Muscle of leg (tissue), 16 donors: ENCODE measurements at places on chromosomes 11 and 22. TPM values are rescaled to one million over a fixed set of nuclear protein-coding genes. Genes with fewer than 3 reads are reported as not detected.

DNA sequence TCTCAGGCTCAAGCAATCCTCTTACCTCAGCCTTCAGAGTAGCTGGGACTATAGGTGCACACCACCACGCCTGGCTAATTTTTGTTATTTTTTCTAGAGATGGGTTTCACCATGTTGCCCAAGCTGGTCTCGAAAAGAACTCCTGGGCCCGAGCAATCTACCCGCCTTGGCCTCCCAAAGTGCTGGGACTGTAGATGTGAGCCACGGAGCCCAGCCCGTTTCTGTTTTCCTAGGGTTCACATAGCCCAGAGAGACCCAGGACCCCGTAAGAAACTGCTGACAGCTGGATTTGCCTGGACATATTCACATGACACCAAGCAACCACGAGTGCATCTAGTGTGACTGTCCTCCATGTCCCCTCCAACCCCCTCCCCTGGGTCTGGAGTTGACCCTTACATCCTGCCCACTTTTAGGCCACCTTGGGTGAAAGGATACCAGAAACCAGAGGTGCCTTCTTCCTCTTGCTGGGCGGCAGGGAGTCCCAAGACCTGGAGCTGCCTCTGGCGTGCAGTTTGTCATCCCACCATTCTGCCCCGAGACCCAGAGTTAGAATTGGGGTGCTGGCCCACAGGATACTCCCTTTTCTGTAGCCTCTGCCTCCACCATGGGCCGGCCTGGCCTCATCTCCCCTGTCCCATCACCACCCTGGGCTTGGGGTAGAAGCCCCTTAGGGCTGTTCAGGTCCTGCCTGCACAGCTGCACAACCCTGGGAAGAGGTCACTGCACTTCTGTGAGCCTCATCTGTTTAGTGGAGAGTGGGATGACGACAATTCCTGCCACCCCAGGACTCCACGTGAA lies 3.7 kb upstream of the RIN1 start:
- no peak for DNase-seq

DNA sequence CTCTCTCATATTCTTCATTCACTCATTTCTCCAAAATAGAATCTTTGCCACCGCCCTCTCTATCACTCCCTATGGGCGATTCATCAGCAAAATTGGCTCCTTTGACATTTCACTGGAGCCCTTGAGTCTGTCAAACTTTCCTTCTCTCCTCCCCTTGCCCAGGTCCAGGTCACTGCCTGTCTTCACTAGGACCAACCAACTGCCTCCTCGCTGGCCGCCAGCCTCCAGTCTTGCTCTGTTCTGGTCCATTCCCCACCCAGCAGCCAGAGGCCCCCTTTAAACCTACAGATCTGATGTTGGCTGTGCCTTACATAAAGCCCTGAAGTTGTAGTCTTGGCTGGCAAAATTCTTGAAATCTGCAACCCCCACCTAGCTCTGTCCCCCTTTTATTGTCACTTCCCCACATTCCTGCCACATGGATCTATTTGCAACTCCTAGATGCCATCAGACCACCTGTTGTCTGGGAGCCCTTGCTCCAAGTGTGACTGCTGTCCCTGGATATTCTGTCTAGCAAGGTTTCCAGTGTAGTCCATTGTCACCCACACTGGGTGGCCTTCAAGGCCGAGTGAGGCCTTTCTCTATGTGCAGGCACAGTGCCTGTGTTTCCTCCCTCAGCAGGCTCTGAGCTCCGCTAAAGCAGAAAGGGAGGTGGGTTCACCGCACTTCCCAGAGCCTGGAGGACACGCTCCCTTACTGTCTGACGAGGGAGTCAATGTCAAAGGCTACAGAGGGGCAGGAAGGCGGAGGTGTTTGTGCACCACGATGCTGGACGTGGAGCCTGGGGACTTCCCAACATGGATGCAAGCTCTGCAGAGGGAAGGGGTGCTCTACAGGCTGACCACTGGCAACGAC lies 25.5 kb downstream of the MYEOV start:
- no peak for DNase-seq

DNA sequence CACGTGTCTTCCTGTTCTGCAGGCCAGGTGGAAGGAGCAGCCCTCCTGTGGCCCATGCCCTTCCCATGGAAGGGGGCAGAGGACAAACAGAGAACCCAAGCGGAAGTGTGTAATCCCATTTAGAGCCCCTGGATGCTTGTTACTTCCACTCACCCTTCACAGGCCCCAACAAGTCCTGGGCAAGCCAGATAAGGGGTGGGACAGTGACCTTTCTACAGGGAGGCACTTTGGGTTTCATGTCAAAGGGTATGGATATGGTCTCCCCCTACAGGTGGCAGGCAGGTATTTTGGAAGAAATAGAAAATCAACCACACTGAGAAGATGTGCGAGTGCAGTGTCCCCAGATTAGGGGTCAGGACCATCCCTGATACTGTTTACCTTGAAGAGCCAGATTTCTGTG lies 11.4 kb downstream of the MPEG1 start:
- DNase-seq: no peak

GRCh38 chr11:100851147-100851546 lies 164.1 kb downstream of the ARHGAP42 start:
- DNase-seq: no peak

DNA sequence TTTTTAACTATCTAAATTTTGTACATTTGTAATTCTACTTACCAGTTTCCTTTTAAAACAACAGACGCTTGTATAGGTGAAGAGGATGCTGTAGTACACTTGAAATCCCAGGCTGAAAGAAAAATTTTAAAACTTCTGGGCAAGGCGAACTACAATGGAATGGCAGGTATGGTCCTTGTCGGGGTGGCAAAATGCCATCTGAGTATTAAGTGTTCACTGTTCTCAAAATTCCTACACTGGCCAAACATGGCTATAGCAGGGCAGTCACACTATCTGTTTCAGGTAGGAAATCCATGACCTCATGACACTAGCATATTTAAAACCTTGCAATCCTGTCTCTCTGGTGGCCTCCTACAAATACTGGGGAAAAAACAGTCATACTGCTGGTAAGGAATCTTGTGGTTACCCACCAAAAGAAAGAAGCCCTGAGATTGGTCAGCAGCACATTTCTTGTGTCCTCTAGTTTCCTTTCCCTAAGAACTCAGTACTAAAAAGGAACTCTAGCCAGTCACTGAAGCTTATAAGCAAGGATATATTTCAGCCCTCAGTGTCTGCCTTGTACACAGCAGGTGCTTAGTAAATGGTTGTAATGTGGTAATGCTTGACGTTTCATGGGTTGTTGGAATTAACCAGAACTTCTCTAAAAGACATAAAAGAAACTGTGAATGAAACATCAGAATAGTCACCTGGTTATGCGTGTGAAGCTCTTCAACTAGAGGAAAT lies 5.2 kb upstream of the ZC3H12C start:
- DNase-seq: no peak

GRCh38 chr11:63910675-63911074 lies 6.3 kb downstream of the RCOR2 start:
- no peak for DNase-seq

- DNase-seq: no peak
Observed at GRCh38 chr11:77101043-77101537, 1.6 kb upstream of the OMP start.

DNA sequence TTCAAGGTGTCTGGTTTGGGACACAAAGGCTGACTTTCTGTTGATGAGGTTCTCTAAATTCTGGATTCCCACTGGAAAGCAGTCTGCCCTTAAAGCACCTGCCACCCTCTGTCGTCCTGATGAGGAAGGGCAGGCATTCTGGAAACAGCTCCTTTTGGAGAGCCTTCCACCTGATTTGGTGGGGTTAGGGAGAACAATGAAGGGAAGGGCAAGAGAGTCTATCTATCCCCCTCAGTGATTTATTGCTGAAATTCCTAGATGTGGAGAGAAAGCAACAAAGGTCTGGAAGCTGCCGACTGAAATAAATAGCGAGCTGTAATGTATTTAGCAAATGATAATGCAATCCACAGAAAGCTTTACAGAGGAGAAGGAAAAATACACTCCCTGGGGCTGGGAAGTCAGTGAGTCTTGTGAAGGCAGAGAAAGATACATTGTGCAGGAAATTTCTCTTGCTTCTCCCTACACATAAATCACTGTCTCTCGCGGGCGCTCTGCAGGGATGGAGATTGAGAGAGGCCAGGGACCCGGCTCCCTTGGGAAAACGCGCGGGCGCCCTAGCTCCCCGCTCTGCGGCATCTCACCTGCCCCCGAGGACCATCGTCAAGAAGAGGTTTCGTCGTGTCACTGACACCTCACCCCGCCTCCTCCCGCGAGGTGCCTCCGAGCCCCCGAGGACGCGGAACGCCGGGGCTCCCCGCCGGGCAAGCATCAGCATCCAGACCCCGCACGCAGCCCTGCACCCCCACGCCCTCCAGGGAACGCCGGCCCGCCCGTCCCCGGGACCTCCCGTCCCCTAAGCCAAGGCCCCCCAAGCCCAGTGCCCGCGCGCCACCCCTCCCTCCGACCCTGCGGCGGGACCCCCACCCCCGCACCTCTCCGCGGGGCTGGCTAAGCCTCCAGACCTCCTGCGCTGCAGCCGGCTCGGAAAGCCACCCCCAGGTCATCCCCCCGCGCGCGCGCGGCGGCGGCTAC lies 673 bp downstream of the CDON start:
- DNase-seq: peak; percentile 69

DNA sequence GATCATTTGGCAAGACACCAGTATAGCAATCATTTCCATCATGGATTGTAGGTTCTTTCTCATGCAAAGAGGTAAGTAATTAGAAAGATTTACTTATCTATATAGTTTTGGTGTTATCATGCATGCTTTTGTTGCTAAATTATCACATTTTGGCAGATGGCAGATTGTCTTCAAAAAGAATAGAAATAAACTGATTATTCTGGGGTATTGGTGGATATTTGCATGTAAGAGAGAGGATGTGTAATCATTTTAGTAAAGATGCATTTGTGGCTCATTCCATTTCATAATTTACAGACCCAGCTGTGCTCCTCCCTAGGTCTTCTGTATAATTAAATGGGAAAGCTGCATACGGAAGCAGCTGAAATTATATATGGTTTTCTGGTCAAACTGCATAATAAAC lies 875.7 kb upstream of the ANO3 start:
- DNase-seq: no peak

- no peak for DNase-seq
Observed at GRCh38 chr22:37822079-37822833, 926 bp upstream of the GALR3 start.

- DNase-seq: no peak
Observed at GRCh38 chr11:12430351-12430750, 53.0 kb downstream of the PARVA start.

DNA sequence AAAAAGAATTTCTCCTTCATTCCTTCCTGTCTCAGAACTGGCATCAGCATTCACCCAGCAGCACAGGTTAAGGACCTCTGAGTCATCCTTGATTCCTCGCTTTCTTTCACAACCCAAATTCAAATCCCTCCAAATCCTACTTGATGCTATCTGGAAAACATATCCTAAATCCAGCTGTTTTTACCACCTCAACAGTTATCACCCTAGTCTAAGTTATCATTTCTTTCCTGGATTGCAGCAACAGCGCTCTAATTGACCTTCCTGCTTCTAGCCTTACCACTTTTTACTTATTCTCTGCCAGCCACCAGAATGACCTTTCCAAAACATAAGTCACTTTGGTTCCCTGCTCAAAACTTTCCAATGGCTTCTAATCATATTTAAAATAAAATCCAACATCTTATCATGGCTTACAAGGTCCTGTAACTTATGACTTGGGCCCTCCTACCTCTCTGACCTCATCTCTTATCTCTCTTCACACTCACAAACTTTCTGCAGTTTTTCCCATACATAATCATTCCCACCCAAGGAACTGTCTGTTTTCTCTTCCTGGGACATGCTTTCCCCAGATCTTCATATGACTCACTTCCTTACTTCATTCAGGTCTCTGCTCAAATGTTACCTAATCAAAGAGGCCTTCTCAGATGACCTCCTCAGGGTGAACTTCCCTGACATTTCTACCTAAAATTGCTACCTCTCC lies 119.4 kb downstream of the TTC28 start:
- no peak for DNase-seq

DNA sequence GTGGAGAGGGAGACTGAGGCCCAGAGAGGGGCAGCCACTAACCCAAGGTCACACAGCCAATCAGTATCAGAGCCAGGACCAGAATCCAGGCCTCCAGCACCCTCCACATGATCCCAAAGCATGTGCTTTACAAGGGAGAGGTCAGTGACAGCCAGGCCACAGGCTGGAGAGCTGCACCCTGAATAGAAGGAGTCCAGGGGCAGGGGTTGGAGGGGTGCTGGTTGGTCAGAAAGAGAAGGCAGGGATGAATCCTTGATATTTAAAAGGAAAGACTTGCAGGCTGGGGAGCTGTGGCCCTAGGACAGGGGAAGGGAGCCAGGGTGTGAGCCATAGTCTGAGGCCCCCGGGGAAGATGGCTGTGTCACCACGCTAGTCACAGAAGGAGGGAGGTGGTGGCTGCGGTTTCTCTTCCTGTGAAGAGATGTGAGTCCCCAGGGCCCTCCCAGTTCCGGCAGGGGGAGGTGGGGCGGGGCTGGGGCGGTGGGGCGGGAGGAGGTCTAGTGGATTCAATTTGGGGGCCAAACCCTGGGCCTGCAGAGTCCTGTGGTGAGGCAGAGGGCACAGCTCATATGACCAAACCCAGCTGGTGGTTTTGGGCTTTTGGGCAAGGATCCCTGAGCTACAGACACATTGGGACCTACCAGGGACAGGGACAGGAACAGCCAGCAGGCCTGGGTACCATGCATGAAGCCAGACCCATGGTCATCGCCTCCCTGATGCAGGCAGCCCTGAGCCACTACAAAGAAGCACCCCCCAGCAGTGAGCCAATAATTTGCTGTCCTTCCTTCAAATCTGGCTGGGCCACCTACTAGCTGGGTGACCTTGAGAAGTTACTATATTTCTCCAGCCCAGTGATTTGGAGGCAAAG lies 14.0 kb downstream of the RAC2 start:
- peak; percentile 52 for DNase-seq

DNA sequence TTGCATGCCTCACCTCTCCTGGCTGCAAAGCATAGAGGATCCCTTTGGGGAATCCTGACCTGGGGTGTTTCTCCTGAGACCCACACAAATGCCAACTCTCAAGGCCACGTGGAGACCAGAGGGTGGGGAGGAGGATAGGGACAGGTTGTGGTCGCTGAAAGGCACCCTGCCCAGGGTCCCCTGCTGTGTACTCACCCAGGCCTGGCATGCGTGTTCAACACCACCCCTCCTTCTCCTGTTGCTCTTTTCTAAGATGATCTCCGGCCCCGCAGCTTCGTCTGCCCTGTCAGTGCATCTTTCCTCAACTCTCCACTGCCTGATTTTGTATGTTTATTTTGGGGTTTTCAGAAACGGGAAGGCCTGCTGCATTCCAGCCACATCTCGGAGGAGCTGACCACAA lies 44.6 kb upstream of the PARVG start:
- no peak for DNase-seq

GRCh38 chr11:109308551-109308950 lies 113.4 kb upstream of the C11orf87 start:
- DNase-seq: no peak

- peak; percentile 83 for DNase-seq
Observed at GRCh38 chr11:16806791-16807190, 68.3 kb downstream of the C11orf58 start.

GRCh38 chr11:93089474-93090102 lies 108.2 kb downstream of the SLC36A4 start:
- DNase-seq: peak; percentile 42

- no peak for DNase-seq
Observed at GRCh38 chr11:103863497-103863896, 172.9 kb upstream of the DDI1 start.

Gene MYOD1
- 47.3 TPM for total RNA-seq

Gene ALDH3B1
- total RNA-seq: 5.4 TPM

Gene OR10S1
- not detected for total RNA-seq

Gene PLEKHB1
- 1.0 TPM for total RNA-seq

Gene KRTAP5-11
- total RNA-seq: not detected

Gene KRTAP5-9
- not detected for total RNA-seq

Gene GGTLC3
- total RNA-seq: not detected

Gene ST14
- 0.35 TPM for total RNA-seq

Gene HEPHL1
- not detected for total RNA-seq

Gene SCN2B
- 4.2 TPM for total RNA-seq

Gene IL10RA
- 4.8 TPM for total RNA-seq
